Activated gamma-delta T cell (primary cell): ENCODE measurements at places on chromosomes 12 and 14.

DNA sequence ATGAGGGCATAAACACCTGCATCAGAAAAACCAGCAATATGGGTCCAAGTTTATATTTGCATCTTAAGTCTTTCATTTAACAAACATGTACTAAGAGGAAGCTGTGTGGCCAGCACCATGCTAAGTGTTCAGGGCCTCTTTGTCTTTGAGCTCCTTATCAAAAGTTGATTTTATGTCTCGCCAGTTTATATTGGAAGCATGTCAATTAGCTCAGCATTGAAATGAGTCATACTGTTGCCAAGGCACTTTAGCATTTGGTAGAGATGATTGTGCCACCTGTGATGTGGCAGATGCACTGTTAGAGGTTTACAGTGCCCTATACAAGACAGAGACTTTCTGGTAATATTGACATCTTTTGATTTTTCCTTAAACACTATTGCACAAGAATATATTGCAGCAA is 68.5 kb downstream of the BHLHE41 start:
- DNase-seq, result no peak

- DNase-seq, result no peak
Measured at GRCh38 chr12:24759155-24759554, 189.7 kb downstream of the BCAT1 start.

DNA sequence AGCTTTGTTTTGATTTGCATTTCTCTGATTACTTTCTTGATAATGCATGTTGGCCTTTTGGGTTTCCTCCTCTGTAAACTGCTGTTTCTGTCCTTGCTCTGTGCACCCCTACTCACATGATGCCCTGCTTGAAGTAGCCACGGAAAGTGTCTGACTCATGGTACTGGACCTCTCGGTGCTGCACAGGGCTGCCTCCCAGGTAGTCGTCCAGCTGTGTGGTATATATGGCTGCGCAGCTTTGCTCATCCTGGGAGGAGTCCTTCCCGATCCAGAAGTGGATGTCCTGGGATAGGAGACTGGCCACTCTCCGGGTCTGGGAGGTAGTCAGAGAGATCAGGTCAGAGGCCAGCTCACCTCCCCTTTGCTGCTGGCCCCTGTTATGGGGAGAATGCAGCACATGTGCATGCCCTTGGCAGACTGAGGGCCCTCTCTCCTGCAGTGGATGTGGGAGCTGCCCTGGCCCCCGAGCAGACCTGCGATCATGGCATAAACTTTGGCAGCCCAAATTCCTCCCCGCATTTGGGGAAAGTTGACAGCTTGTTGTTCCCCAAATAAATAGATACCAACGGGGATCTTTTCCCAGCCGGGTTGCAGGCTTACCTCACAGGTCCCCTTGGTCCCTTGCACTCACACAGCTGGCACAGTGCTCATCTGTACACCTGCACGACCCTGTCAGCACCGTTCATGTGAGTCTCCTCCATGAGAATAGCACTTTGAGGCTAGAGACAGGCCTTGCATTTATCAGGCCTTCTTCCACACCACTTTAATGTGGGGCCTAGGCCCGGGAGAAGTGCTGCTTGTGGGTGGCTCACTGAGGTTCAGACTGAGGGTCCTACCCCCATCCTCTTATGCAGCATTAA is 5.2 kb downstream of the AVIL start:
- DNase-seq, result no peak

GRCh38 chr12:118773956-118774723 is 207.2 kb upstream of the SRRM4 start:
- DNase-seq, result no peak

GRCh38 chr12:76962099-76962498 is 83.3 kb upstream of the CSRP2 start:
- DNase-seq, result no peak

DNA sequence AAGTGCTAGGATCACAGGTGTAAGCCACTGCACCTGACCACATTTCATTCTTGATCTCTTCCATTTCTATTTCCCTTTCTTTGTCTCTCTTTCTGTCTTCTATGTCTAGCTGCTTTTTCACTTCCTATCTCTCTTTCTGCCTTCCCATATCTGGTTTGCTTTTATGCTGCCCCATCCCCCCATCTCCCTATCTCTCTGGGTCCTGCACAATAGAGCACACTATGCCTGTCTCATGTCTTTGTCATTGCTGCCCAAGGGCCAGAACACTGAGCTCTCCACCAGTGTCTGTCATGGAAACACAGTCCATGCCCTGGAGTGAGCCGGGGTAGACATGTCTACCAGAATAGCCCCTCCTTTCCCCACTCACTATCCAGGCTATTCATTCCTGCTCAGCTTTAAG is 12.3 kb upstream of the RARG start:
- no peak for DNase-seq

DNA sequence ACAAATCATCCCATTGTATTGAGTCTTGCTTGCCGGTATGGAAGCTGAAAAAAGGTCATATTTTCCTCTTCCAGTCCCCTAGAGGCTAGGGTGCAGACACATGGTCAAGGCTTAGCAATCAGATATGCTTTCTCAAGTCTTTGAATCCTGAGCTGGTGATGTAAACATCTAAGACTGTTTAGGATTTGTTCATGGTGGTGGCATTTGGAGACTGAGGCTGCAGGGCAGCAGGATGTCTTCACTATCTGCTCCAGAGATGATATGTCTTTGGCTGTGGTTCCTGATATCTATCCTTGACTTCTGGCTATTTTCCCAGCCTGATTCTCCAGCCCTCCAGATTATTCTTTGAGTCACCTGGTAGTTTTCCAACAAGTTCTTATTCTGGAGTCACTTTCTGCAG is 50.5 kb upstream of the DACT1 start:
- no peak for DNase-seq

- DNase-seq, result peak; percentile 73
Measured at GRCh38 chr14:100306101-100306997, at the start of gene SLC25A29. TSS of gene SLC25A29 (minus strand) at chr14:100306444. CDS start at chr14:100306232, 212 bp downstream.

DNA sequence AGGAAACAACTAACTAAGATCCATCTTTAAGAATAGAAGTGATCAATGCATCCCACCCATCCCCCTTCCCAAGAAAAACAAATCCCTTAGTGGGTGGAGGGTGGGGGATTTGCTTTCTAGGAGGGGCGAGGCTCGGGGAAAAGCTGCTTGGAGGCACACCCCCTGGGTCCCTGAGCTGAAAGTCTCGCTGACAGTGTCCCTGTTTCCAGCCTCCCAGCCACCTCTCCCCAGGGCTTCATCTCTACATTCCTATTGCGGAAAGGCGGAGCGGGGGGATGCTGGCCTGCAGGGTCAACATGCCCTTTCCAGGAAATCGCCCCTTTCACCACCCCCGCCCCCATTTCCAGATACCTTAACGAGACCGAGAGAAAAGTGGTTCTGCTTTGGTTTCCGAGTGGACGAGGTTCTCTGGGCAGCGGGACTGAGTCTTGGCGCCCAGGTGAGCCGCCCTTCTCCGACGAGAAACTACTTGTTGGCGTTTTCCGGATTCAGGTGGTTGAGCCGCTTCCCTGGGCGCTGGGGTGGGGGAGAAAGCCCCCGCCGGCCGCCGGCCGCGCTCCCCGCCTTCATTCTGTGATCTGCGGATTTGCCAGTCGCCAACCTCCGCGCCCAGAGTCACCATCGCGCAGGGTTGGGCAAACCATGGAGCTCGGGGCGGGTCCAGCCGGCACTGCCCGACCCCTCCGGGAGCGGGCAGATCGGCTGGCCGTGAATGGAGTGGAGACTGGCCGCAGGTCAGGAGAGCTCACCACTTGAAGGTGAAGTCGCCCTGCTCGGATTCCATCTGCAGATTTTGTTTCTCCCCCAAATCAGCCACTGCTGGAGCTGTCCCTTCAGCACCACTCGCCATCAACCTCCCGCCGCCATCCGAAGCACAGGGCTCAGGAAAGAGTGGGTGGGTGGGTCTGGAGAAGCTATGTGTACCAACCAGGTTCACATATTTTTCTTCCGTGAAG is 505 bp downstream of the KCNC2 start:
- DNase-seq, result no peak
